NCI-H2029 (cell line): ENCODE measurements at places on chromosomes 5 and 9.

DNA sequence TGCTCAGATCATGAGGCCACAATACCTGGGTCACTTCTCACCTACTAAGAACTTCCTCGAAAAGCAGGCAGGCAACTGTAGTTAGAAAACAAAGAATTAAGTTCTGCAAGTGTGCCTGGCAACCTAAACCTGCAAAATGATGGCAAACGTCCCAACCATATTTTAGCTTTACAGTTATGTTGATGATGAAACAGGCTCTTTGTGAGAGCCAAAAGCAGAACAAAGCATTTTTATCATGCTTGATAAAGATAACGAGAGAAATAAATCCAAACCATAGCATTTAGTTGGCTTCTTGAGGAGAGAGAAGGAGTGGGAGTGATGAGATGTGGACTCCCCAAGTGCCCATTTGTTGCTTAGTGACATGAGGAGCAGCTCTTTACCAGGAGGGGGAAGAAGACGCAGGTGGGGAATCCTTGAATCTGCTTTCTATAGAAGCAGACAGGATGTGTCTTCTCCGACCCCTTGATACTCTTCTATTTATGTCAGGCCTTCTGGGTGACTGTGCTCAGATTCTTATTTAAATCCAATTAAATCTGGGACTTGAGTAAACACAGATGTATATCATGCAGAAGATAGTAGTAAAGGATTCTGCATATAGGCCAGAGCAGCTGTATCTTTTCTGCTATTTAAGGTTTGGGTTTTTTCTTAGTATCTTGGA is 221.2 kb downstream of the TMEM167A start:
- no peak for DNase-seq

- no peak for DNase-seq
These were observed 7.0 kb upstream of the NMUR2 start for GRCh38 chr5:152412129-152412528.

DNA sequence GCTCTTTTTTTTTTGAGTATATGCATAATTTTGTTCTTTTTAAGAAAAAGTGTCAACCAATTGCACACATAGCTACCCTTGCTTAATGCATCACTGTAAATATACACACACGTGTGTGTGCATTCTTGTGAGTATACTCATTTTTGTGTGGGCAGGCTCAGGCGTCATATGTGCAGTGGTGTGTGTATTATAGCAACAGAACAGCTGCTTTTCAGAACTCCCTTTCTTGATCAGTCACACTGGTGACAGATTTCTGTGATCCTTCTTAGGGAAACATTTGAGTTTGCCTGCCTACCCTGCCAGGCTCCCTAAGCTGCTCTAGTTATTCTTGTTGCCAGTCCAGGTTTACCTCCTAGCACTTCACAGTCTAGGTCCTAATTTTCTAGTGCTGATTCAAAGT is 287.0 kb upstream of the SEMA6A start:
- no peak for DNase-seq

GRCh38 chr9:131623655-131624330 is 78.5 kb downstream of the PRRT1B start:
- DNase-seq, result no peak

DNA sequence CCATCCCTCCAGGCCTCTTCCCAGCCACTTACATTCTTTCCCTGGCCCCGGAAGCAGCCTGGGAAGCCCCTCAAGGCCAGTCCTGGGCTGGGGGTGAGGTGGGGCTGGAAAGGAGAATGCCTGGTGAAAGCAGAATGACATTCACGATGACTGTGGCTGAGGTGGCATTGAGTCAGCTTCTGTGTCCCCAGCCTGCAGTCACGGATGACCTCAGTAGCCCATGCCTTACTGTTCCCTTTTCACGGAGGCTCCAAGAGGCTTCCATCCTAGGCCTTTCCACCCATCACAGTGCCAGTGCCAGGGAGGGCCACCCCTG is 2.7 kb downstream of the PRDM12 start:
- DNase-seq, result no peak

- DNase-seq, result no peak
These were observed 910 bp downstream of the TRIM14 start for GRCh38 chr9:98117984-98118639.

DNA sequence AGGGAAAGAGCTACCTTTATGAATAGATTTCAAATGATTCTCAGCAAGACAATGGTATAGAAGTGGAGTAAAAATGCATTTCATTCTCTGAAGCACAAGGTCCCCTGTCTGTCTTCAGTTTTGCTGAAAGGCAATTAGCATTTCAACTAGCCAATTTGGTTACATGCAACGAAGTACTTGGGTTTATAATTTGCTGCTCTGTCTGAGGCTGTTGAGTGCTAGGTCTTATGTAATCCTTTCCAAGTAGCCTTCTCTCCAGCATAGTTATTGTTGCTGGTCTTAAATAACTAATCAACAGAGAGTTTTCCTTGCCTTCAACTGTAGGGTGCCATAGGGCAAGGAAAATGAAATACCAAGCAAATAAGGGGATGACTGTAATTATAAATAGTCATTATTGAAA is 4.5 kb downstream of the ADGRV1 start:
- DNase-seq, result no peak

GRCh38 chr9:127088724-127089615 is 33.5 kb downstream of the ANGPTL2 start:
- no peak for DNase-seq

- no peak for DNase-seq
These were observed 216.5 kb downstream of the PDZD2 start for GRCh38 chr5:31855134-31856040.

- DNase-seq, result no peak
These were observed 1315.5 kb upstream of the C9orf72 start for GRCh38 chr9:28888806-28889205.

- DNase-seq, result no peak
These were observed 83.0 kb downstream of the SEC61B start for GRCh38 chr9:99305124-99305523.
